Esophagus squamous epithelium (tissue), 5 donors: ENCODE measurements at places on chromosomes 12 and 14. TPM values are rescaled to one million over a fixed set of nuclear protein-coding genes. Genes with fewer than 3 reads are reported as not detected.

NPAS3 gene
- total RNA-seq: 0.47 TPM

WNT1 gene
- total RNA-seq: not detected

HCAR3 gene
- 18.8 TPM for total RNA-seq

MGAT4C gene
- under 0.01 TPM for total RNA-seq

CIT gene
- total RNA-seq: 12.6 TPM

GARIN6 gene
- total RNA-seq: not detected

NTS gene
- 5.0 TPM for total RNA-seq
